ENCODE measurements at places on chromosomes 2 and 18.

GRCh38 chr2:238921259-238921658 lies 73.4 kb downstream of the TWIST2 start:
- no peak for DNase-seq

- no peak for DNase-seq
Observed at GRCh38 chr2:223697316-223697891, 95.2 kb upstream of the SCG2 start.

- DNase-seq = no peak
Observed at GRCh38 chr2:221551864-221552263, 20.2 kb downstream of the EPHA4 start.

DNA sequence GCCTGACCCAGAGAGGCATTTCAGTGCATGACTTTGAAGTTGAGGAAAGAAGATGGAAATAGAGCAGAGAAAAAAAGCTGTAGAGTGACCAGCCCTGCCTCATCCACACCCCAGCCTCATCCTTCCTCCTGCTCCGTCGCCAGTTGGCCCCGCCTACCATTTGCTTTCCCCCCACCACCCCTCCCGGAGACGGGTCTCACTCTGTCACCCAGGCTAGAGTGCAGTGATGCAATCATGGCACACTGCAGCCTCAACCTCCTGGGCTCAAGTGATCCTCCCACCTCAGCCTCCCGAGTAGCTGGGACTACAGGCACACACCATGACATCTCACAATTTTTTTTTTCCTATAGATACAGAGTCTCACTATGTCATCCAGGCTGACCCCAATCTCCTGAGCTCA lies 200.8 kb downstream of the EPHA4 start:
- no peak for DNase-seq

GRCh38 chr2:70541481-70542020 lies 12.1 kb downstream of the TGFA start:
- DNase-seq = no peak

DNA sequence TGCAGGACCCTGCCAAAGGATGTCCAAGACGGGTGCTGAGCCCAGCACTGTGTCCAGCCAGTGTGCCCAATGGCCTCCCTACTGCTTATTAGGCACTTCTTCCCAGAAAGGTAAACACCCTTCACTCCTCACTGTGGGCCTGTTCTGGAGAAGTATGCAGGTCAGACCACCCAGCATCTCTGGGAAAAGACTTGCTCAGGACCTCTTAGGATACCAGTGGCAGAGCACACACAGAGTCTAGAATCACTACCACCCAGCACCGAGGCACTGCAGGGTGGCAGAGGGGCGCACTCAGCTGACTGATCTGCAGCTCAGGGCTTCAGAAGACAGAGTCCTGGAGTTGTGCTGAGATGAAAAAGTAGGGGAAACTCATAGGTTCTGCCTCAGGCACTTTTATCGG lies 25.8 kb downstream of the XDH start:
- no peak for DNase-seq

- no peak for DNase-seq
Observed at GRCh38 chr2:229205704-229206103, 65.4 kb downstream of the PID1 start.

DNA sequence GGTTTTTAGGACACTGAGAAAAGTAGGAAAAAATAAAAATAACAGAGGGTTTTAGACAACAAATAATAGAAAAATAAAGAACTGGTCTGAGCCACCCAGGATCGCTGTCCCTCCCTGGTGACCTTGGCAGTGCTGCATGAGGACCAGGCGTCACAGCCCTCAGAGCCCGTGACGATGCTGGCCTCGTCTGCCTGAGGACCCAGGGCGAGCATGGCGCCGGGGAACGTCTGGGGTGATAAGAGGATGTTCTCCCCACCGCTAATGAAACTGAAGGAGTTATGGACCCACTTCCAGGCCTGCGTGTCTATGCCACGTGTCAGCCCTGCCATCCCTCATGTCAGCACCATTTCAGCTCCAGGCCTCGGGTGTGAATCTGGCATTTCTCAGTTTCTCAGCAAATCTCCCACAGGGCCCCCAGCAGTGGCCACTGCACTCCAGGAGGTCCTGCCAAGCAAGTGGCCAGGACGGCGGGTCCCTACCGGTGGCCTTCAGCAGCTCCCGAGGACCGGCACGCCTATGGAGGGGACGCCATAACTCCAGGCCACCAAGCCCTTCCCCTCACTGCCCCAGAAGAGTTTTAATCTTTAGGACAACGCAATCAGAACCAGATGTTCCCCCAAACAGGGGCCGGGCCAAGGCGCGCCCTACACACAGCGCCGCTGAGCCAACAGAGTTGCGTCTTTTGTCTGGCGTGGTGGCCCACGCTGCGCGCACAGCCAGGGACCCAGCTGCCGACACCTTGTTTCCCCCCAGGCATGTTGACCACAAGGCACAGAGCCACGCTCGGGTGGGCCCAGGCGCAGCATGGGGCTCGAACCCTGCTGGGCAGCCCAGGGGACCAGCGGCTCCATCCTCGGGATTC lies 179.7 kb downstream of the TWIST2 start:
- DNase-seq = no peak

GRCh38 chr2:71976685-71977084 lies 171.0 kb downstream of the CYP26B1 start:
- DNase-seq = no peak

DNA sequence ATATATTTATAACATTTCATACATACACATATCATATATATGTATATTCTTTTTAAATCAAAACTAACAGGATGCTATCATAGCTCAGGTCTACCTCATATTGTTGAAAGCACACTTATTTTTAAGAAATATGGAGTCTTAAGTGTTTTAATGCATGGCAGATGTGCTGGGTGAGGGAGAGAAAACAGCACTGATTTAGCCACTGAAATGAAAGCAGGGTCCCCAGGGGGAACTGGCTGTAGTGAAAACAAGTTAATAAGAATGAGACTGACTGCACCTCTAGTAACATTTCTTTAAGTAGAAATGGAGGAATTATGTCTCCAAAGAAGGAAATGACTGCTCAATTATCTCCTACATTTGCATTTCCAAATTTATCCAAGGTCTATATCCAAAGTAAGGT lies 857.8 kb downstream of the DCDC2C start:
- DNase-seq = no peak
